ENCODE measurements at places on chromosomes 2 and 18.

DNA sequence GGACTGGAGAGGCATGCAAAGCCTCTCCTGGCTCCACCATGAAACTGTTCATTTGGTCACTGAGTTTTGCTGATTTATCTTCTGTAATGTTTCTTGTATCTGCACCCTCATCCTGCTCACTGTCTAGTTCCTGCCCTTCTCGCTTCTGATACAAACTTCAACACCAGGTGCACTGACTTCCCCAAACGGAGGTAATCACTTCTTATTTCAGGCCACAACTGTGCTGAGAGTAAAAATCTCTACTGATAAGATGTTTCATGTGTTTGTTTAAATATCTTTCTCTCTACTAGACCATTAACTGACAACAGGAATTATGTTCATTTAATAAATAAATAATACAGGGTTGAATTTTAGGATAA is 10.9 kb upstream of the NT5C1B start:
- DNase-seq, result no peak

DNA sequence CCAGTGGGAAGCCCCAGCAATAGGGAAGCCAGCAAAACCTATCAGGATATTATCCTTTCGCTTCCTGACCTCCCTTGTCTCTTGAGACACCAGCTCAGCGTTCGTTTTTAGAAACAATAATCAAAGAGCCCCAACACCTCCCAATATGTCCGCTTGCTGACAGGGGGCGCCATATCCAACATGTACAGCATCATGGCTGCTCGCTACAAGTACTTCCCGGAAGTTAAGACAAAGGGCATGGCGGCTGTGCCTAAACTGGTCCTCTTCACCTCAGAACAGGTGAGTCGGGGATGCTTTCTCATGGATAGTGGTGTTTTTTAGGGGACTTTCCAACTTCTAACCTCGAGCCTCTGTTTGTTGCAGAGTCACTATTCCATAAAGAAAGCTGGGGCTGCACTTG is 28.7 kb downstream of the GAD1 start:
- no peak for DNase-seq

DNA sequence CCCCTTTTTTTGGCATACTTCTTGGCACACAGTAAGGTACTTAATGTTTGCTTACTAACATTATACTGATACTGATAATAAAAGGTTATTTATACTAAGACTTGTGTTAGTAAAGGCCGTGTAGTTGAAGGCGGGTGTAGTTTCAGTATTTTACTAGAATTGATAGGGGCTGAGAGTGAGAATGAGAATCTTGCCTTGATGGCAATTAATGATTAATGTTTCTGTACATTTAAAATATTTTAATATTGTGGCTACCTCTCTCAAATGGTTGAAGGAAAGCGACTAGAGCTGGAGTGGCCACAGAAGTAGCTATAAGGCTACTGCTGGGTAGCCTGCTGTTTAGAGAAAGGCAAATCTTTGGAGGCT is 29.3 kb downstream of the PELI1 start:
- DNase-seq, result no peak

DNA sequence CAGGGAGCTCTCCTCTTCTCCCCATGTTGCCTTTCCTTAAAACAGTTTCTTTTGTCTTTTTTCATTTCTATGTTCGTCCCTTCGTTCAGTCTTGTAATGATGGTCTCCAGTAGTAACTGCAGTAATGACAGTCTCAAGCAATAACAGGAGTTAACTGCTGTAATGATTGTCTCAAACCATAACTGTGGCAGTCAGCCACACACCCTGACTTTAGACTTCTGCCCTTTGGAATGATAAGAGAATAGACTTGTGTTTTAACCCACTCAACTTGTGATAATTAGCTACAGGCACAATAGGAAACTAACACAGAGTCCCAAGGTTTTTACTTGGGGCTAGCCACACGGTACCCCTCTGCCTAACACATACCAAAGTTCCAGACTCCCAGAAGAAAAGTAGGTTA is 12.1 kb downstream of the TMEM131 start:
- no peak for DNase-seq

DNA sequence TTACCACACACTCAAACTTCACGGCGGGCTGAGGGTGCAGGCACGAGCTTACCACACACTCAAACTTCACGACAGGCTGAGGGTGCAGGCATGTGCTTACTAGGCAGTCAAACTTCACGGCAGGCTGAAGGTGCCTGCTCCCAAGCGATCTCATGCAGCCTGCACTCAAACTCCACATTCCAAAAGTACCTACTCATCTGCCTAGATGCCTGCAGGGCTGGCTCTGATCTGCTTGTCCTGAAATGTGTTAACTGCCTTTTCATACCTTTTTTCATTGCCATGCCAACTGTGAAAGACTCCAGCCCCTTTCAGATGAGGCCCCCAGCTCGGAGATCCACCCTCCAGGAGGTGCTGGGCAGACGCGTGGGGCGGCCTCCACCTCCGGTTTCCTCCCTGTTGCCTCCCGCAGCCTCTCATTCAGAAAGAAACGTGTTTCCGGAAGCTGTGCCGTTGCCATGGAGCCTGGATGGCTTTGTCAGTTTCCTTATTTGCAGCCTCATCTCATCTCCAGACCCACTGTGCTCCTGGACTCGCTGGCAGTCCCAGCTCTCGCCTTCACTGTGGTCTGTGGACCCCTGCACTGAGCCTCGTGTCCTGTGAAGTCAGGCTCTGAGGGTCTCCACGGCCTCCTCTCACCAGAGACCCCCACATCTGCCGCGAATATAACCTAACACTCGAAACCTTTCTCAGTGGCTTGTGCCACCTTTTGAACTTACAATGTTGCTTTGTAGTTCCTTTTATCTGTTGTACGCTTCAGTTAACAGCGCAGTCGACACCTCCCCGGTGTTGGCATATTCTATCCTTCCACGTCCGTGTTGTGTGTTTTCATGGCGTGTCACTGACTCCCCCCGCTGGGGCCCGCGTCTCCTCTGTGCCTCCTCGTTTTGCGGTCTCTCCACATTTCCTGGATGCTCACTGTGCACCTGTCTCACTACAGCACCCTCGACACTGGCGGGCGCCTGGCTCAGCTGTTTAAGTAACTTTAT is 106.1 kb upstream of the ALKAL2 start:
- DNase-seq, result peak; percentile 50

- no peak for DNase-seq
Measured at GRCh38 chr2:341017-341542, 53.2 kb upstream of the ALKAL2 start.

DNA sequence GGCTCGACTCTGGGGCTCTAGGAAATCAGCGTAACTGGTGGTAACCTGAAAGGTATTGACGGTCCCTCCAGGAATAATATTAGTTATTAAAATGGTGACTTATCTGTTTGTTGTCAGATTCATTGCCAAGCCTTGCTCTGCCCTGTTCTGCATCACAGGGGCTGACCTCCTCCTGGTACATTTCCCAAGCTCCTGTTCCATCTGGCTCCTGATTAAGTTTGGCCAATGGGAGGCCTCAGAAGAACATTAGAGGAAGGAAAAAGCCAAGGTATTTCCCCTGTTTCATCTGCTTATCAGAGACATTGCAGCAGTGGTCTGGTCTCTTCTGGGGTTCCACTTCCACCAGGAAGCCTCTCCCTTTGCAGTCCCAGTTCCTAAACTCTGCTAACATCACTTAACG is 527.0 kb downstream of the TNS1 start:
- no peak for DNase-seq

DNA sequence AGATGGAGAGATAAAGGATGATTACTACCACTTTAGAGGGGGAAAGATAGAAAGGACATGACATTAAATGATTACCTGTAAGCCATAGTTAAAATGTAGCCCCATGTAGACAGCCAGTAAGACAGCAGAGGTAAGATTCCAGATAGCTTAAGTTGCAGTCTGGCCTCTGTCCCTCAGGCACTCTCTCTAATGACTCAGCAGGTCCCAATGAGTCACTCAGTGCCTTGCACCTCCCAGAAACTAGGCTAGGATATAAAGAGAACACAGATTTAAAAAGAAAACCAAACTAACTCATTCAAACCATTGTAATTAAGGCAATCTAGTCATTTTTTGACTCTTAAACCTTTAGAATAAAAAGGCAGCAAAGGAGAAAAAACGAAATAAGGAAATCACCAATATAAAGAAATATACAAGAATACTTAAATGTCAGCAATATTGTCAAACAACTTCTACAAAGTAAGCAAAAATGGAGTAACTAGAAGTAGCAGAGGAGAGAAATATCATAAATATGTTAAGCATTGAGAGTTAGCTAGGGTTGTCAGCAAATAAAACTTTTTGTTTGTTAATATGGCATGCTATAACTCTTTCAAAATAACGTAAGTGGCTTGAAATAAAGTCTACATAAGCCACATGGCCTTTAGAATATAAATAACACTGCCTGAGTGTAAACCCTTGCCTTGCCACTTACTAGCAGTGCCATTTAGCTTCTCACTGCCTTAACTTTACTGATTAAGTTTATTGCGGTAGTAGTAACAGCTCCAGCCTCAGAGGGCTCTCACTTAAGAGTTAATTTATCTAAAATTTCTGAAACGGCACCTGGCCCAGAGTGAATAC is 48.5 kb downstream of the SOCS6 start:
- no peak for DNase-seq

GRCh38 chr18:54561706-54562267 is 29.3 kb upstream of the DYNAP start:
- no peak for DNase-seq
